A172 (cell line): ENCODE measurements at places on chromosomes 3 and 15.

DNA sequence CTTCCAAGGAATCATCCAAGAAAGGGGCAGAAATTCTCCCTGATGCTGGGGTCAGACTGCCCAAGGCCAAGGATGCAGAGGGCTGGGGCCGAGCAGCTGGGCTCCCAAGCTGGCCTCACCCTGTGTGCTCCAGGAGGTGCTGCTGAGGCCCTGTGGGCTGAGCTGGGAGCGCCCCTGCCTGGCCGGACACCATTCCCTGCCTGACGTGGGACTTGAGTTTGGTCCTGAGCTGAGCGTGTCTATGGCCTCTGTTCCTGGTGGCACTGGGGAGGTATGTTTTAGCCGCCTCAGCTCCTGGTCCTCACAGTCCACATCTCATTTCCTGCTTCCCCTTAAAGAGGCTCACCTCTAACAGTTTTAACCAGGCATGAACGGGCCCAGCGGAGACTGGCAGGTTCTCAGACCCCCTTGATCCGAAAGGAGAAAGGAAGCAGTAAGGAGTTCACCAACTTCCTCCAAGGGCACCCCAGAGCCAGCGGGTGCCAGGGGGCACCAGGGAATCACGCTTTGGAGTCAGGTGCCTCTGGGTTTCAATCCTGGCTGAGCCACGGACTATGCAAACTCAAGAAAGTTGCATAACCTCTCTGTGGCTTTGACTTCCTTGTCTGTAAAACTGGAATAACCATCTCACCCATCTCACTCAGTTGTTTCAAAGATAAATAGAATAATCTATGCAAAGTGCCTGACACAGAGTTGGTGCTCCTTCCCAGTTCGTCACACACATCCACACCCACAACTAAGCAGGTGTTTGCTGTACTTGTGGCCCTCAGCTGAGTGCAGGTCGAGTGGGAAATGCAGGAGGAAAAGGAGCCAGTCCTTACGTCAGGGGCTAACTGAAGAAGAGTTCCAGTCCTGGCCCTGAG lies 48.6 kb downstream of the SLC12A8 start:
- no peak for DNase-seq

DNA sequence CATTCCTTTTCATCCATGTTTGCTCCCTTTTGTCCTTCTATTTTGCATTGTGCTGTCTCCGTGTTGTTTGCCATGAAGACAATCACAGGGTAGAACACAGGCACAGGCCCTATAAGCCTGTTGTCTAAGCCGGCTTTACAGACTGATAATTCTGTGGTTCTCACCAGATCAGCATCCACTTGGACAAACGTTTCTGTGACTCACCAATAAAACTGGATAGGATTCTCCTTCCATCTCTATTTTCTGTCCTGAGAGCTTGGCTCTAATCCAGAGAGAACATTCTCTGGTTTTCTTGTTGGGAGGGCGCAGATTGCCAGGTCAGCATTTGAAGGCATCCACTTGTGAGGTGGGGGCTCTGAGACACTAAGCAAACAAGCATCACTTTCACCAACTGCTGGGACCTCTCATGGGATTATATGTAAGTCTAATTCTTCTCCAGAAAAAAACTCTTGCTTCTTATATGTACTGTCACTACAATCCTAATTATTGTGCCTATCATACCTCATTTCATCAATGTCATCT lies 101.6 kb downstream of the ERC2 start:
- no peak for DNase-seq

- no peak for DNase-seq
Observed at GRCh38 chr3:54432975-54433374, 310.6 kb downstream of the CACNA2D3 start.

- no peak for DNase-seq
Observed at GRCh38 chr15:100204211-100204610, 137.6 kb downstream of the ADAMTS17 start.

DNA sequence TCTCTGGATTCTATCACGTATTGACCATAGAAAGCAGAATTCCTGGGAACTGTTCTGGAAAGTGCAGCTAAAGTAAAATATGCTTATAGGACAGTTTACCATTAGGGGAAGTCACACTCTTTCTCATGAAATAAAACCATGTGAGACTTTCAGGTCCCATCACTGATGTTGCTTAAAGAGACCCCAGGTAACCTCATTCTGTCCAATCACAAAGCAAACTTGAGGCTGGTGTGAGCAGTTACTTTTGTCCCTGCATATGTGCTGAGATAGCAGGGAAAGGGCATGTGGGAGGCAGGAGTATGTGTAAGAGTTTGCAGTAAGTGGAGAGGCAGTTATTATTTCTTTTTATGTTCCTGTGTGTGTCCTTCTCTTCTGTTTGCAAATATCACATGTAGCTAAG lies 16.1 kb downstream of the GPR87 start:
- DNase-seq: no peak

DNA sequence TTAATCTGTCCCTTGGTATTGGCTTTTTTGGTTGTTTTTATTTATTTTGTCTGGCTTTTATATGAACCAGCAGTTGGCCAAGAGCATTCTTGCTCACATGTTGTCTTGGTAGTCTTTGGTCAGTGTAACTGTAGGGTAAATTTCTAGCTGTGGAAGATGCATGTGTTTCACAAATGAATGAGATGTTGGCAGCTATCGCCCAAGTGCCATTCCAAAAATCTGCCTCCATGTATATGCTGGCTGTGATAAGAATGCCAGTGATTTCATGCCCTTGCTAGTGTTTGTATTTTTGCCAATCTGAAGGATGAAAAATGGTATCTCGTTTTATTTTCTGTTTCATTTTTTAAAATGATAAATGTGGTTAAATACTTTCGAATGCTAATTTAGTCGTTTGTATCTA lies 50.1 kb downstream of the TLNRD1 start:
- DNase-seq: no peak

DNA sequence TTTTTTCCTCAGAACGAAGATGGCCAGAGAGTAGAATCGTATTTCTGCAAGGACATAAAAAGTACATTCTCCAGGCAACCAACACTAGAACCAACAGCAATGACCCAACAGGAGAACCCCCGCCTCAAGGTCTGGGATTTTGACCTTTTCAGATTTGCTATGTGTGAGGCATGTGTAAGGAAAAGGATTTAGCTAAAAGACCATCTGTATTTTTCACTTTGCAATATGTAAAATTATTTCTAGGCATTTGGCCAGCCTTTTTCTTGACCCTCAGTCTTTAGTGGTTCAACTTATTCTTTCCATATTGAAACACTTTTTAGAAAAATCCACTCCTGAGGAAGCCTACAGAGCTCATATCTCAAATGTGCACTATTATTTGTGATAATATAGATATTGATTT lies 219.2 kb upstream of the GOLGA6L4 start:
- no peak for DNase-seq
